ENCODE measurements at places on chromosomes 4 and X. TPM values are rescaled to one million over a fixed set of nuclear protein-coding genes. Genes with fewer than 3 reads are reported as not detected.

DNA sequence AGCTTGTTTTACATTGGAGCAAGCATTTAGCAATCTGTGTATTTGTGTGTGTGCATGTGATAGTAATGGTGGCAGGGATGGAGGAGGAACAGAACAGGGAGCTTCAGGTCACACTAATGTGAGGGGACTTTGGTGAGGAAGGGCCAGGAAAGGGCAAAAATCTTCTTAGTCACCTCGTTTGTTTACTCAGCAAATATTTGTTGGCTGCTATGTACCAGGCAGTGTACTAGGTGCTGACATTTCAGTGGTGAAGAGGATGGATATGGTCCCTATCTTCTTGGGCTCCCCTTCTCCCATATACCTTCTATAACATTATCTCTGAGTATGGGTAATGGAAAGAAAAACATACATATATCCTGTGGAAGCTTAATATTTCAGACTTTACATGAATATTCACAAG lies 48.5 kb upstream of the HDAC8 start:
- DNase-seq = no peak
- no peak overlapping the region for H3K27ac ChIP-seq
- no peaks in the 10 kb centered on the region for H3K36me3 ChIP-seq
- H3K4me3 ChIP-seq = no peak overlapping the region
- H3K27me3 ChIP-seq = no peaks in the 10 kb centered on the region
- H3K4me1 ChIP-seq = no peaks in the 10 kb centered on the region

GRCh38 chr4:4233610-4234009 lies 6.9 kb upstream of the OTOP1 start:
- H3K27me3 ChIP-seq = peaks cover 4% of the 10 kb centered on the region
- no peaks in the 10 kb centered on the region for H3K4me1 ChIP-seq
- no peak for DNase-seq
- H3K27ac ChIP-seq = no peak overlapping the region

Gene HHIP
- 0.16 TPM for total RNA-seq

Gene RTL5
- 2.7 TPM for total RNA-seq

Gene CLNK
- total RNA-seq = not detected

DNA sequence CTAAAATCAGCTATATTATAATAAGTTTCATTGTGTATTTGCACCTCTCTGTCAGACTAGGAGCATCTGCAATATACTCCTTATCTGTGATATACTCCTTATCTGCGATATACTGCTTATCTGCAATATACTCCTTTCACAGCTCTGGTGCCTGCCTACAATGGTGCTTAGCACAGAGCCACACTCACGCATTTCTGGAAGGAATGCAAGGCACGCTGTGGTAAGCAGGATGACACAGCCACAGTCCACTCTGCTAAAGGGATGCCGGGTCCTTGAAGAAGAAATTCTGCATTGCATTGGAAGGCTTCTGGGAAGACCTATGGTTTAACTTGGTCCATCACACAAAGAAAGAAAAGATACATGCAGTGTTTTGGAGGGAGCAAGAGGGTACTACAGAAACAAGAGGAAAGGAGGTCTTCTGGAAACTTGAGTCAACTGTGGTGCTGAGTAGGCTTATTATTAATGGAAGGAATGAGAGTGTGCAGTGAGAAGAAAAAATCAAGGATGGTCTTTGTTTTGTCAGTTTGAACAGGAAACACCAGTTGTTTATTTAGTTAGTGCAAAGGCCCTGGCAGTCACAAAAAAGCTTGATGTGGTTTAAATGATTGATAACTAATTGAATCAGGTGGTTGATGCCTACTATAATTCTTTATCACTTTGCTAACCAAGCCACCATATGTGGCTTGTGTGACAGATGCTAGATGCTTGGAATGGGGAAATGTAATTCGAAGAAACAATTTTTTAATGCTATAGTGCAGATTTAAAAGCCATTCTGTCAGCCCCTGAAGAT lies 342.3 kb downstream of the GRXCR1 start:
- H3K4me3 ChIP-seq = no peak overlapping the region
- H3K36me3 ChIP-seq = no peaks in the 10 kb centered on the region
- no peaks in the 10 kb centered on the region for H3K27me3 ChIP-seq
- H3K27ac ChIP-seq = no peak overlapping the region

DNA sequence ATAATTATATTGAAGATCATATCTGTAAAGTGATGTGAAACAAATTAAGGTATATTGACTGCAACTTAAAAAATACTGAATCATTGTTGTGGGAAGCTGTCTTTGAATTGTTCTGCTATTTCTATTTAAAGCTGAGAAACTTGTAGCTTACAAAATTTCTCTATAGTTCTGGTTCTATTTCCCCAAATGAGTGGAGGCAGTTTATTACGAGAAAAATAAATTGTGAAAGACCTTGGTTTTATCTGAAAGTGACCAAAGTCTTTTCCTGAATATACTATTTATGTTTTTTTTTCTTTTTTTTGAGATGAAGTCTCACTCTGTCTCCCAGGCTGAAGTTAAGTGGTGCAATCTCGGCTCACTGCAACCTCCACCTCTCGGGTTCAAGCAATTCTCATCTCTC lies 165.4 kb downstream of the SH3BGRL start:
- no peaks in the 10 kb centered on the region for H3K36me3 ChIP-seq
- no peak overlapping the region for H3K4me3 ChIP-seq
- H3K27ac ChIP-seq = no peak overlapping the region
- no peak for DNase-seq
- no peaks in the 10 kb centered on the region for H3K4me1 ChIP-seq

DNA sequence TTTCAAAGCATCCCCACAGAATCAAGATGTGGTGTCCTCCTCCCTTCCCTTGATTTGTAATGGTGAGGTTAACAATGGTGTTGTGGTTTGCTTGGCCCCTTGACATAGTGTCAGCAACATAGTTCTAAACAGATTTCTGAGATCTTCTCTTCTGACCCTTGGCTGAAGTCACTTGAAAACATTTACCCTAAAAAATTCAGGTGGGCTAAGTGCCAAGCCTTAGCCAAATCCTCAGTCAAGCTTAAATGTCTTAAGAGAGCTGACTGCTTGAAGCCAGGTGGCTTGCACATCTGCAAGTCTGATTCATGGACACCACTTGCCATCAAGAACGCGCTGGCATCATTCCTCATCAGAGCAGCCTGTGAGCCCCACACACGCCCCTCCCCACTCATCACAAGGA lies 173.2 kb downstream of the MGST2 start:
- no peak for DNase-seq
- H3K4me3 ChIP-seq = no peak overlapping the region
- no peaks in the 10 kb centered on the region for H3K27me3 ChIP-seq
- no peak overlapping the region for H3K27ac ChIP-seq

GRCh38 chr4:23763559-23763958 lies 126.3 kb downstream of the PPARGC1A start:
- no peak overlapping the region for H3K27ac ChIP-seq
- H3K27me3 ChIP-seq = no peaks in the 10 kb centered on the region
- H3K36me3 ChIP-seq = no peaks in the 10 kb centered on the region
- no peaks in the 10 kb centered on the region for H3K4me1 ChIP-seq
- no peak overlapping the region for H3K4me3 ChIP-seq
- no peak for DNase-seq

GRCh38 chr4:28774344-28774743 lies 1913.7 kb downstream of the STIM2 start:
- no peaks in the 10 kb centered on the region for H3K36me3 ChIP-seq
- DNase-seq = no peak
- no peak overlapping the region for H3K27ac ChIP-seq
- no peak overlapping the region for H3K4me3 ChIP-seq

DNA sequence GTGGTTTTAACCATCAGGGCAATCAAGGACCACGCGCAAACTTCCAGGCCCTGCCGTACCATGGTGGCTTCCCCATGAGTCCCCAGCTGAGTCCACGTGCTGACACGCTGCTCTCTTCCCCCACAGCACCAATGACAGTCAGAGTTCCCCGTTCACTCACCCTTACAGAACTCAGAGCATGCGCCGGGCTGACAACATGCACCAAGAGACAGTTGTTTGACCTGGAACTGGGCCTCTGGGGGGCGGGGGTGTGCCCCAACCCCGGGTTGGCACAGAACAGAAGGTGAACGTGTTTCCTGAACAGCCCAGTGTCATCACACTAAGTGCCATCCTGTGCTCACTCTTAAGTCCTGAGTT lies 29.4 kb downstream of the IRF2 start:
- no peak overlapping the region for H3K4me3 ChIP-seq
- H3K27ac ChIP-seq = no peak overlapping the region
- no peaks in the 10 kb centered on the region for H3K27me3 ChIP-seq

- no peak overlapping the region for H3K4me3 ChIP-seq
- no peaks in the 10 kb centered on the region for H3K27me3 ChIP-seq
- no peak overlapping the region for H3K27ac ChIP-seq
- no peak for DNase-seq
- no peaks in the 10 kb centered on the region for H3K4me1 ChIP-seq
- no peaks in the 10 kb centered on the region for H3K36me3 ChIP-seq
Measured at GRCh38 chr4:86565651-86566050, 28.5 kb upstream of the PTPN13 start.

GRCh38 chr4:44583393-44583792 lies 68.0 kb downstream of the YIPF7 start:
- H3K27me3 ChIP-seq = no peaks in the 10 kb centered on the region
- no peaks in the 10 kb centered on the region for H3K4me1 ChIP-seq
- no peak overlapping the region for H3K4me3 ChIP-seq
- DNase-seq = no peak
- H3K27ac ChIP-seq = no peak overlapping the region

Gene IL13RA2
- total RNA-seq = not detected

DNA sequence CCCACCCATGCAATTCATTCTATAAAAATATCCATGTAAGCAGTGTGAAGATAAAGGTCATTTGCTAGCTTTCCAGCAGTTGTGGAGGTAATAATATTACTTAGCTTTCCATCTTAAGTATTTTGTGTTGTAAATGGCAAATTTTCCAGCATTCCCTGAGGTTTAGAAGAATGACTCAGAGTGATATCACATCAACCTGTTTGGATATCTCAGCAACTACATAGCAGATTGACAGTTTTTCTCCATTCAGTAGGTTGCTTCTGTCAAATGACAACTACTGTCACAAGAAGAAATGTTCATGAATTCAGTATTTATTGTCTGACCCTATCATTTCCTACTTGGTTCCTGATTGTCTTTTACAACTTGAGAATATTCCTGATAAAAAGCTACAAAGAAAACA lies 434.9 kb upstream of the GALNTL6 start:
- H3K36me3 ChIP-seq = no peaks in the 10 kb centered on the region
- H3K4me3 ChIP-seq = no peak overlapping the region
- H3K4me1 ChIP-seq = no peaks in the 10 kb centered on the region
- DNase-seq = no peak
- no peak overlapping the region for H3K27ac ChIP-seq

DNA sequence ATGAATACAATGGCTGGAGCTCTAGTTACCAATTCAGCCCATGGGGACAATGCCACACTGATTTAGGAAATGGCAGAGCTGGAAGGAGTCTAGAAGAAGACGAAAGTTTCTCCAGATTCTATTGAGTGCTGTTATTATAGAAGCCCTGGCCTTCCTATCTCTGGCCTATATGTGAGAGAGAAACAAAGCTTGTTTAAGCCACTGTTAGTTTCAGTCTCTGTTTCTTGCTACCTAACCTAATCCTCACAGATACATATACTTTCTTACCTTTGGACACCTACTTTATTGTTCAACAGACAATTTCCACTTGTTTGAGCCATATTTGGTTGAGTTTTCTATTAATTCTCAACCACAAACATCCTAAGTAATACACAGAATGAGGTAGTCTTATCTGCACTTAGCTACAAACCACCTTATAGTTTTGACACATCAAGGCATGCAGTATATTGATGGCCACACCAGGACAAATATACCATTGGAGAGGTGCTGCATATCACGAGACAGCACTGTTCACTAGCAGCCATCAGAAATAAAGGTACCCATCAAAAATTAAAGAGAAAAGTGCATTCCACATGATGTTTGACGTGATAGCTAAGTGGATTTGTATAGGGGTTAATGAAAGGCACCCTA lies 190.2 kb downstream of the SMIM20 start:
- peaks cover 26% of the 10 kb centered on the region for H3K4me1 ChIP-seq
- no peaks in the 10 kb centered on the region for H3K27me3 ChIP-seq
- no peak overlapping the region for H3K4me3 ChIP-seq
- H3K36me3 ChIP-seq = no peaks in the 10 kb centered on the region
- no peak overlapping the region for H3K27ac ChIP-seq
- no peak for DNase-seq

- no peak overlapping the region for H3K27ac ChIP-seq
- no peak overlapping the region for H3K4me3 ChIP-seq
- no peak for DNase-seq
- no peaks in the 10 kb centered on the region for H3K27me3 ChIP-seq
- no peaks in the 10 kb centered on the region for H3K4me1 ChIP-seq
Measured at GRCh38 chr4:21512353-21512752, 436.2 kb downstream of the KCNIP4 start.

GRCh38 chr4:176635372-176636261 lies 157.1 kb downstream of the VEGFC start:
- DNase-seq = no peak
- H3K27me3 ChIP-seq = no peaks in the 10 kb centered on the region
- no peak overlapping the region for H3K4me3 ChIP-seq
- H3K4me1 ChIP-seq = no peaks in the 10 kb centered on the region

GRCh38 chrX:148422526-148422925 lies 77.9 kb upstream of the AFF2 start:
- H3K27me3 ChIP-seq = no peaks in the 10 kb centered on the region
- no peak for DNase-seq
- no peak overlapping the region for H3K4me3 ChIP-seq
- no peak overlapping the region for H3K27ac ChIP-seq

- no peak overlapping the region for H3K4me3 ChIP-seq
- H3K4me1 ChIP-seq = no peaks in the 10 kb centered on the region
- no peaks in the 10 kb centered on the region for H3K27me3 ChIP-seq
- DNase-seq = no peak
Measured at GRCh38 chr4:137278431-137278830, 253.9 kb downstream of the PCDH18 start.

- DNase-seq = no peak
- no peaks in the 10 kb centered on the region for H3K27me3 ChIP-seq
- peak overlapping the region; percentile 92 for H3K27ac ChIP-seq
- H3K36me3 ChIP-seq = no peaks in the 10 kb centered on the region
Measured at GRCh38 chr4:158157412-158157811, 15.4 kb downstream of the GASK1B start.

DNA sequence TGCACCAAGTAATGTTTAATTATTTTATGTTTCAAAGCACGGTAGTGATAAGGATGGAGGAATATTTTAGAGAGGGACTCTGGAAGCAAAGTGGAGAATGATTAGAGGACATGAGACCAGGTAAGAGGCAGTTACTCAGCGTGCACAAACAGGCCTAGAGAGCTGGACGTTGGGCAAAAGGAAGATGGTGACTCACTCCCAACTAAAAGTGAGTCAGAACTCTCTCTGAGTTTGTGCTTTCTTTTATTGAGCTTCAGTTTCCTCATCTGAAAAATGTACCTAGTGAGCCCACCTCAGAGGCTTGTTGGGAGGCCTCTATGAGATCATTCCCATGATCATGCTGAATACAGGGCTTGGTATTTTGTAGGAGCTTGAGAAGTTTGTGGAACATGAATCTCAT lies 1.6 kb upstream of the ZC4H2 start:
- DNase-seq = no peak
- H3K36me3 ChIP-seq = no peaks in the 10 kb centered on the region
- no peak overlapping the region for H3K4me3 ChIP-seq
- no peaks in the 10 kb centered on the region for H3K4me1 ChIP-seq
- H3K27ac ChIP-seq = no peak overlapping the region

Measured in sigmoid colon (tissue), 7 donors.